ENCODE measurements at places on chromosomes 5 and 9.

DNA sequence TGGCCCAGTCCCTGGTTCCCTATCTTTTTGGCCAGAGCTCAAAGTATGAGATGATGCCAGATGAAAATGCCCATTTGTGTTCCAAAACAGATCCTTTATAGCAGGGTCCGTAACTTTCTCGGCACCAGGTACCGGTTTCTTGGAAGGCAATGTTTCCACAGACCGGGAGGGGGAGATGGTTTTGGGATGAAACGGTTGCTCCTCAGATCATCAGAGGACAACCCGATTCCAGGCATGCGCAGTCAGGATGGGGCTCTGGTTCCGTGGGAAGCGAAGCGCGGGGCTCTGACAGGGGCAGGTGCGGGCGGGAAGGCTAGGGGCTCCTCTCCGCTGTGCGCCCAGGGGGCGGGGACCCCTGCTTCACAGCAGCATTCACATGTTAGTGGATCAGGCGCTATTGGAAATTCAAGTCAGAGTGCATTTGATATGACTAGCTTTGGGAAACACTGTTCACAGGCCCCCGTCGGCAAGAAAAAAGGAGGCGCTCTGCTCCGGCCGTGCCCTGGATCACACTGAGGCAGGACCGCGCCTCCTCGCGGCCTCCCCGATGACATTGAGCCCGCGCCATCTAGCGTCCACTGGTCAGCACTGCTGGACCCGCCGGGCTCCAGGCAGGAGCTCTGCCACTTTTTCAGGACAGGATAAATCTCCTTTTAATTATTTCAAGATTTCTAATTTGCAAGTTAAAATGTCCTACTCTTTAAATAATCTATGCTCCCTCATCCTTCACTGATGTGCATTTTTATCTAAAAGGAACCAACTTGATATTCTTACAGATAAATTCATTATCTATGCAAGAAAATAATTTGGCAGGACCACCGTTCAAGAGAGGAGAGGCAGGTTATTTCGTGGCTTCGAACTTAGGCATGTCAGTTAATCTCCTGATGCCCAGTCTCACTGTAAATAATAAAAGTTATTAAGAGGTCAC lies 190.0 kb downstream of the FANCC start:
- peak; percentile 88 for DNase-seq

- DNase-seq, result no peak
These were observed 23.0 kb downstream of the CDH10 start for GRCh38 chr5:24621792-24622191.

DNA sequence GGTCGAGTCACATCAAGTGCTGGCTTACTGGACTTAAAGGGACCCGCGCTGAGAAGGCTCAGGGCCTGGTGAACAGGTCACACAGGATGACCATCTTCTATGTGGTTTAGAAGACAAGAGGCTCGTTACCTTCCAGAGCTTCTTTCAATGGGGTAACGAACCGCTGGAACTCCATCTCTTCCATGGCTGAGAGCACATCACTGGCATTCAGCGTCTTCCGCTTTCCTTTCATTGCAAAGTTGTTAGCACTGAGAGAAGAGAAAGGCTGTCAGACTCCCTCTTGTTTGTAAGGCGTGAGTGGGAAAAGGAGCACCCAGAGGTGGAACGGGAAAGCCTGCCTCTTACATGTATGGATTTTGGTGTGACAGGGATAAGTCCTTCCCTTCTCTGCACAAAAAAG lies 994 bp downstream of the POLE3 start:
- DNase-seq, result no peak

DNA sequence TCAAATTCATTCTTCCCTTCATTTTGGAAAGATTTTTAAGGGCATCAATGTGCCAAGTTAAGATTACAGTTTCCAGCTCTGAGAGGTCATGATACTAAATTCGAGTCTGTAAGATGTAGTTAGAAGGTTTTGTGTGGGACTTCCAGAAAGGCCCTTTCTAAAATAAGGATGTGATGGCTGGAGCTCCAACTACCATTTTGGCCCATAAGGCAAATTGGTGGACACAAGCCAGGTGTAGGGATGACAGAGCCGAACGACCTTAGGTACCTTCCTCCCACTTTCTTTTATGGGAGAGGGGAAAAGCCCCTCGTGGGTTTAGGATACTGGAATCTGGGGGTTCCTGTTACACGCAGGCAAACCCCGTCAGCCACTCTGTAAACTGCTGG lies 54.3 kb upstream of the PTPDC1 start:
- DNase-seq, result no peak

DNA sequence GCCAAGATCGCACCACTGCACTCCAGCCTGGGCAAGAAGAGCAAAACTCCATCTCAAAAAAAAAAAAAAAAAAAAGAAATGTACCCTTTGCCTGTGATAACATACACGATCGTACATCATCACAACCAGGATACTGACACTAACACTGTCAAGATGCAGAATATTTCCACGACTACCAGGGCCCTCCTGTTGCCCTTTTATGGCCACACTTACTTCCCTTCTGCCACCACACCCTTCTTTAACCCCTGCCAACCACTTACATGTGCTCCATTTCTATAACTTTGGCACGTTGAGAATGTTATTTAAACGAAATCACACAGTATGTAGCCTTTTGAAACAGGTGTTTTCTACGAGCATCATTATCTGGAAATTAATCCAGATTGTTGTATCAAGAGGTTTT lies 69.0 kb upstream of the OTULINL start:
- no peak for DNase-seq

All from pons (tissue), 1 donor.